Stimulated activated CD4-positive, alpha-beta T cell treated with anti-CD3 and anti-CD28 coated beads, Interleukin-4, amount 100 ng/mL, for 24 hours (primary cell): ENCODE measurements at places on chromosomes 16 and 17.

- peak; percentile 79 for DNase-seq
These were observed 555 bp downstream of the NUP88 start for GRCh38 chr17:5418858-5419355.

DNA sequence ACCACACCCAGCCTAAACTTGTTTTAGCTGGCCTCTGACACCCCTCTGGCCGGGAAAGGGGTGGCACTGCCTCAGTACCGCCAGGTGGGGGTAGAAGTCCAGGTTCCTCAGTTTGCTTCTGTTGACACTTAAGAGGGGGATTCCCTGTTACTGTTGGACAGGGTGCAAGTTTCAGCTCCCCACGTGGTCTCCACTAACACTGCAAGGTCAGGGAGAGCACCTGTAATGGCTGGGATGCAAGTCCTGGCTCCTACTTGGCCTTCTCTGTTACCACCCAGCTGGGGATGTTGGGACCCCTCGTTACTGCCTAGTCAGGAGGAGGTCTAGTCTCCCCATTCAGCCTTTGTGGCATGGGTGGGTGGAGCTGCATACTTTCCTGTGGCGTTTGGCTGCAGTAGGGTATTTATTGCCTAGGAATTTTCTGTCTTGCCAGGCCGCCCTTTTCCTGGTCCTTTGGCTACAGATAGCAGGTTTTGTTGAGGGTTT lies 10.6 kb upstream of the MFAP4 start:
- no peak for DNase-seq

DNA sequence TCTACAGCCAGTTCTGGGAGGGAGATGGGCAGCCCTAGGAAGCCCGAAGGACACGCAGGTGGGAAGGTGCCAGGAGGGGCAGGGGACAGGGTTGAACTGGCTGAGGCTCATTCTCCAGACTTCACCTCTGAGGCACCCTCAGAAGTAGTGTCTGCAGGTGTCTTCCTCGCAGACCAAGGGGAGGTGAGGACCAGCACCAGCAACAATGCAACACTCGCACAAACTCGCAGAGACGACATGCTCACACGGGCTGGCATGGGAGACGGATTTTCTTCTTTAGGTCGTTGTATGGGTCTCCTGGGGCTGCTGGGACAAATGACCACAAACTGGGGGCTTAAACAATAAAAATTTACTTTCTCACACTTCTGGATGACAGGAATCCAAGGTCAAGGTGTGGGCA lies 132.2 kb upstream of the FOXF1 start:
- no peak for DNase-seq

DNA sequence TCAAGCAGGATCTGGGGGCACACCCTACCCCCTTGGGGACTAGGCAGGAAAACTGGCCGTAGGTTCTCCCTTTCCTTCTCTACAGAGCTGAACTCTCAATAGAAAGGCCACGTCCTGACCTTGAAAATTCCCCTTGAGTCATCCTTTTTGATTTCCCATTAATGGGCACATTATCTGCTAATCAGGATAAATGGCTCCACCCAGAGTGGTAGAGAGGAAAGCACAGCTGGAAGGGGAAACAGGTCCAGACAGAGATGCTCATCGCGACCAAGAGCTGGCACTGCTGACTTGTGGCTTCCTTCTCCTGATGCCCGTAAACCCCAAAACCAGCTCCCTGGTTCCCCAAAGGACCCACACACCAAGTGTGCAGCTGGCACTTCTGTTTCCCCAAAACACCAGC lies 206.5 kb upstream of the CDH5 start:
- DNase-seq = no peak

GRCh38 chr16:88073201-88073721 lies 122.0 kb downstream of the BANP start:
- no peak for DNase-seq

GRCh38 chr16:75318737-75319136 lies 67.3 kb upstream of the BCAR1 start:
- DNase-seq = no peak

DNA sequence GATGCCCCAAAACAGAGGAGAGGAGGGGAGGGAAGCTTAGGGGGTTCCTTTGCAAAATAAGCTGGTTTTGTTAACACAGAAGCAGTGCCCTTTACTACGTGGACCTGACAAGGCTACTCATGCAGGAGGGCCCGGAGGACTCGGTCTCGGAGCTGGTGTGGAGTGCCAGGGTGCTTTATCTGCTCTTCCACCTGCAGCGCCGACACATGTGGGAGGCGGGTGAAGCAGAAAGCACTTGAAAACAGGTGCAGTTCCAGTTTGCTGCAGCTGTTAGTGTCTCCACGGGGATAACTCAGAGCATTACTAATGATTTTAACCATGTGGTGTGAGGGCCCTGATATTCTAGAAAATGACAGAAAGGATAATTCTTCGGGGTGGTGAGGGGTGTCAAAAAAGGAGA lies 35.0 kb upstream of the MNT start:
- DNase-seq = no peak

DNA sequence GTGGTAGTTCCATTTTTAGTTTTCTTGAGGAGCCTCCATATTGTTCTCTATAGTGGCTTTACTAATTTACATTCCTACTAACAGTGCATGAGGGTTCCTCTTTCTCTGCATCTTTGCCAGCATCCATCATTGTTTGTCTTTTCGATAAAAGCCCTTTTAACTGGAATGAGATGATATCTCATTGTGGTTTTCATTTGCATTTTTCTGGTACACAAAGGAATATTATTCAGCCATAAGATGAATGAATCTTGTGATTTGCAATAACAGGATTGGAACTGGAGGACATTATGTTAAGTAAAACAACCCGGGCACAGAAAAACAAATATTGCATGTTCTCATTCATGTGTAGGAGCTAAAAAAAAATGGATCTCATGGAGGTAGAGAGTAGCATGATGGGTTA lies 31.6 kb downstream of the ITGAM start:
- DNase-seq = no peak

DNA sequence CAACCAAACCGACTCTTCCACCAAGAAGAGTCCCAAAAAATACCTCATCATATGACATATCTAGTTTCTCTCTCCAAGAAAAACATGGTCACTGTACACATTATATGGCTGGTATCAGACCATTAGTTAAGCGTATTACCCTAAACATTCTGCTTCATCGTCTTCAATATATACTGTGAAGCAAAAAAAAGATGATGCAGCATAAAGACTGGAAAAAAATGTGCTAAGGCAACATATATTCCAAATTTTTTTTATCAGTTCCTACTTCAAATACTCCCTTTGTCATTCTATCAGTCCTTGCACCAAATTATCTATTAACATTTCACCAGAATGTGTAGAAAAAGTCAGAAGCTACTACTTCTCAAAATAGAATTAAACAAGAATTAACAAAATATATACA lies 42.9 kb downstream of the STX8 start:
- no peak for DNase-seq

DNA sequence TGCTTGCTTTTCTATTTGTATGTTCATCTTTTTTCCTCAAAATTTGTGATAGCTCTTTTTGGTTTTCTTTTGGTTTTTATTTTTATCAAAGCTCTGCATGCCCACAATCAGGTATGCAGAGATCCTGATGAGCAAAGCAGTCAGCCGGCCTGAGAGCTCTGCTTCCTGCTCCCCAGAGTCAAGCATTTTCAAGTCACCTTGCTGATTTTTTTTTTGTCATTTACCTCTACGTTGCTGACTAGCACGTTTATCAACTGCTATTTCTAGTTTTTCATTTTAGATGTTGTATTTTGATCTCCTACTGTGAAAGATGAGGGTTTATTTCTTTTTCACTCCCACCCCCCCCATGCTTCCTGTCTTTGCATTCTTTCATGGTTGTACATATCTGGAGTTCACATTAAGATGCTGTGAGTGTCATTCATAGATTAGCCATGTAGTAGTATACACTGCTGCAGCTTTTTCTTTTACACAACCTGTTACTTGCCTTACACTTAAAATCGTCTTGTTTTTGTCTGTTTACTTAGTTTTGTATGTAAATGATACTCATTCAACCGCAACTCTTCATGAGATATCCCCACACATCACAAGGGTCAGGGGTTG lies 196.2 kb downstream of the LGALS9B start:
- no peak for DNase-seq

- DNase-seq = no peak
These were observed 45.0 kb downstream of the ZNF652 start for GRCh38 chr17:49316889-49317675.

GRCh38 chr16:67999985-68000384 lies 701 bp upstream of the DPEP2 start:
- no peak for DNase-seq

DNA sequence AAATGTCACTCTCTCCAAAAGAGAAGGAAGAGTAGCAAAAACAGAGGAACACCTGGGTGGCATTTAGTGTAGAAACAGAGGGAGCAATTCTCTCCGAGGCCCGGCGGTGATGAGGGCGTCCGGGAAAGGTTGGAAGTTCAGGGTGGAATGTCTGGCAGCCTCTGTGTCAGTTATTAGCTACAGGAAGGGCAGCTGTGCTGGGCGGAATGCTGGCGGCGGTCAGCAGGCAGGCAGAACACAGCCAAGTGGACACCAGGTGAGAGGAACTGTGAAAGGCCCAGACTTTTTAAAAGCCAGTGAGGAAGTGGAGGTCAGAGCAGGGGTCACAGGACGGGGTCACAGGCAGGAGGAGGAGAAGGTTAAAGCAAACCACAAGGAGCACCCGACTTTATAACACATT lies 238.1 kb downstream of the NTN1 start:
- no peak for DNase-seq

GRCh38 chr17:44010966-44011647 lies 3.7 kb downstream of the TMEM101 start:
- DNase-seq = no peak

GRCh38 chr17:66364508-66364907 lies 62.1 kb downstream of the PRKCA start:
- DNase-seq = no peak

DNA sequence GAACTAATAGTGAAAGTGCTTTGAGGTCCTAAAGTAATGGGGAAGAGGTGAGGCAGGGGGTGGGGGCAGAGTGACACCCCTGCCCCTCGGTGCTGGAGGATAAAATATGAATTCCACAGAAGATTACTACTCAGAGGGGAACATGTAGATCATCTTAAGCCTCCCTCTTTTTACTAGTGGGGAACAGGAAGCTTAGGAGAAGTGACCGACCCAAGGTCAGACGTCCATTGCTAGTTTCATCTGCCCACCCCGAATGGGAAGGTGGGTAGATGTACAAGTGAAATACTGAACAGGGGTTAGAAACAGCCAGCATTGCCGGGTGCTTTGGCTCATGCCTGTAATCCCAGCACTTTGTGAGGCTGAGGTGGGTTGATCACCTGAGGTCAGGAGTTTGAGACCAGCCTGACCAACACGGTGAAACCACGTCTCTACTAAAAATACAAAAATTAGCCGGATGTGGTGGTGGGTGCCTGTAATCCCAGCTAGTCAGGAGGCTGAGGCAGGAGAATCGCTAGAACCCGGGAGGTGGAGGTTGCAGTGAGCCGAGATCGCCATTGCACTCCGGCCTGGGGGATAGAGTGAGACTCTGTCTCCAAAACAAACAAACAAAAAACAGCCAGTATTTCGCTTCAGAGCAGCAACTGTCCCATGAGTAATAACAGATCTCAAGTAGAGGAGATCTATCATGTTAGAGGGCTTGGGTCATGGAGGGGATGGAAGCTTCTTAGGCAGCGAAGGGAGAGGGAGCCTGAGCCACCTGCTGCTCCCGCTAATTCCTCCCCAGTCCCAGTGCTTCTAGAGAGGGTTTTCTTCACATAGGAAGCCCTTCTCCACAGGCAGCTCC lies 1.2 kb upstream of the NR1D1 start:
- no peak for DNase-seq

GRCh38 chr16:3729161-3730112 lies 12.1 kb upstream of the TRAP1 start:
- DNase-seq = no peak

DNA sequence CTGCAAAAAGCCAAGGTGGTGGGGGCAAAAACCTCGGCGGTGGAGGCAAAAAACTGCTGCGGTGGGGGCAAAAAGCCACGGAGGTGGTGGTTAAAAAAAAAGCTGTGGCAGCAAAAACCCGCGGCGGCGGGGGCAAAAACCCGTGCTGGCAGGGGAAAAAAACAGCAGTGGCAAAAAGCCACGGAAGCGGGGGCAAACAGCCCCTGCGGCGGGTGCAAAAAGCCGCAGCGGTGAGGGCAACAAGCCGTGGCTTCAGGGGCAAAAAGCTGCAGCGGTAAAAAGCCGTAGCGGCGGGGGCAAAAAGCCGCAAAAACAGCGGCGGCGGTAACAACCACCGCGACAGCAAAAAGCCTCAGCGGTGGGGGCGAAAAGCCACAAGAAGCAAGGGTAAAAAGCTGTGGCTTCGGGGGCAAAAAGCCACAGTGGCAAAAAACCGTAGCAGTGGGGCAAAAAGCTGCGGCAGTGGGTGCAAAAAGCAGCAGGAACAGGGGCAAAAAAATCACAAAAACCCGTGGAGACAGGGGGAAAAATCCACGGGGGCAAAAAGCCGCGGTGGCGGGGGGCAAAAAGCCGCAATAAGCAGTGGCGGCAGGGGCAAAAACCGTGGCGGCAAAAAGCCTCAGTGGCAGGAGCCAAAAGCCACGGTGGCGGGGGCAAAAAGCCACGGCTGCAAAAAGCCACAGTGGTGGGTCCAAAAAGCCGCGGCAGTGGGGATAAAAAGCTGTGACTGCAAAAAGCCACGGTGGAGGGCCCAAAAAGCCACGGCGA lies 193.7 kb downstream of the SHCBP1 start:
- no peak for DNase-seq

DNA sequence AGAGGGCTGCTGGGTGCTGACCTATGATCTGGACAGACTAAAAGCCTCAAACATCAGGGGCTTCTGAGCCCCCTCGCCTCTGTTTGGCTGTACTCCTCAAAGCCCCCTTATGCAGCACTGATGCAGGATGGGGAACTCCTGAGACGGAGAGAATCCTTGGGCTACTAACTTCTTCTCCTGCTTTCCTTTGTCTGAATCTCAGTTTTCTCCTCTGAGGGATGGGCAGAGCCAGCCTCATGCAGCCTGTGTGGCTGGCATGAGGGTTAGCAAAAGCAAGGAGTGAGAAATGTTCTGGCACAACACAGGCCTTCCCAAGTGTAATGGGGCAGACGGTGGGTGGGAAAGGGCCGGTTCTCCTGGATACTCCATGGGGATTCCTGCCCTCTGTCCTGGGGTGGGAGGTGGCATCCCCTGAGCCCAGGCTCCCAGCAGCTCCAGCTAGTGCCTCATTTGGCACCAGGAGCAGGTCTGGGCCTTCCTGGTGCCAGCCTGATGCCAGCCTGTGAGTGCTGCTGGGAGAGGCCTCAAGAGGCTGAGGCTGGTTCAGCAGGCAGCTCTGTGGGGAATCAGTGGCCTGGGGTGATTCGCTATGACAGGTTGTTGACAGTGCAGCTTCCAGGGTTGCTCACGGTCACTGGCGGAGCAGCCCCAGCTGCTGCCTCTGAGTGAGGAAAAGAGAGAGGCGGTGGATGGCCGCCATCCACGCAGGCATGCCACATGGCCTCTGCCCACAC lies 4.0 kb upstream of the BRD7 start:
- no peak for DNase-seq

DNA sequence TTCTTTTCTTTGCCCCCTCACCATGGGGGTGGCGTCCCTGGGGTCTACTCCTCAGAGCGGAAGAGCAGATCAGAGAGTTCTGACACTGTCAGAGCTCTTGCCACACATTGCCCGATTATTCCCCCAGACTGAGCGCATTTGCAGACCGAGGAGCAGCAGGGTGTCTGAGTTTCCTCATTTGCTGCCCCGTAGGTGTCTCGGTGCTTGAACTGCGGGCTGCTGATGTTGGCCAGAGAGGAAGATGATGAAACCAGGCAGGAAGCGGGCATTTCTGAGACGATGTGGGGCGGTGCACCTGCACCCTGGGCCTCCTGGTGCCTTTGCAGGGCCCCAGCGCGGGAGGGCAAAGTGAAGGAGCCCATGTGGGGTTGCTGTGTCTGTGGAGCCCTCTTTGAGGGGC lies 55.2 kb downstream of the ARSG start:
- peak; percentile 73 for DNase-seq

GRCh38 chr16:52976539-52977167 lies 76.0 kb downstream of the CHD9NB start:
- DNase-seq = no peak
